Neuronal stem cell (in vitro differentiated cells): ENCODE measurements at places on chromosomes 6 and 20.

DNA sequence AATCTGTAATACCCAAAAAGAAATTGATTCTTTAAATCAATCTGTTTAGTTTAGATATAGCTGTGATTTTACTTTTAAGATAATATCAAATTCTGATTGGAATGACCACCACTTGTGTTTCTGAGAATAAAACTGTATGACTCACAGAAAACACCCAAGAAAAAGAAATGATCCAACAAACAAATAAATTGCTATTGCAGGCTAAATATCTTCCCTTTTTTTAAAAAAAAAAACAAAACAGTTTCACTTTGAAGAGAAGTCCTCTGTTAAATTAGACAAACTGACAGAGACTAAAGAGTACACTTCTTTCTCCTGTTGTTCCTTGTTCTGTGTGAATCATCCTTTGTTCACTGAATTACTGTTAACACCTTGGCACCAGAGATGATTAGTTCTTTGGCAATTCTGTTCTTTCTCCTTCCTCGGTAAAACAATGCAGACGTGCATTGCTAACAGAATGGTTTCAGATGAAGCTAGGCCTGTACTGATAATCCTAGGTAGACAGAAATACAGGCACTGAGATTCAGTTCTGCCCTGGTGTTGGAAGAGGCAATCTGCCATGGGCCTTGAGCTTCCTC, 895.2 kb upstream of the CITED2 start:
- no peak for DNase-seq

DNA sequence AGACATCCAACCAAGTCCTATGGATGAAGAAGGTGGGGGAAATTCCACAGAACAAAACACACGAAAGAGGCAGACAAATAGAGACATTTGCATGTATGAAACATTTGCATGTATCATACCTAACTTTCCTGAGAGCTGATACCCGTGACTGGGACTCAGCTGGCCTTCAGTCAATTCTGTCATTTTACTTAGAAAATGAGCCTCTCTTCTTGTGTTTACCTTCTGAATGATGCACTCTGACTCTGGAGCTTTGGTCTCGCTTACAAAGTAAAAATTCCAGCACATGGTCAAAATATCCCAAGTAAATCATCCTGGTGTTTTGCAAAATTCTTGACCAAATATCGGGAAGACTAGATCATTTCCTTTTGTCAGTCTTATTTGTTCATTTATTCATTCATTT, 46.9 kb downstream of the MMUT start:
- DNase-seq = no peak

DNA sequence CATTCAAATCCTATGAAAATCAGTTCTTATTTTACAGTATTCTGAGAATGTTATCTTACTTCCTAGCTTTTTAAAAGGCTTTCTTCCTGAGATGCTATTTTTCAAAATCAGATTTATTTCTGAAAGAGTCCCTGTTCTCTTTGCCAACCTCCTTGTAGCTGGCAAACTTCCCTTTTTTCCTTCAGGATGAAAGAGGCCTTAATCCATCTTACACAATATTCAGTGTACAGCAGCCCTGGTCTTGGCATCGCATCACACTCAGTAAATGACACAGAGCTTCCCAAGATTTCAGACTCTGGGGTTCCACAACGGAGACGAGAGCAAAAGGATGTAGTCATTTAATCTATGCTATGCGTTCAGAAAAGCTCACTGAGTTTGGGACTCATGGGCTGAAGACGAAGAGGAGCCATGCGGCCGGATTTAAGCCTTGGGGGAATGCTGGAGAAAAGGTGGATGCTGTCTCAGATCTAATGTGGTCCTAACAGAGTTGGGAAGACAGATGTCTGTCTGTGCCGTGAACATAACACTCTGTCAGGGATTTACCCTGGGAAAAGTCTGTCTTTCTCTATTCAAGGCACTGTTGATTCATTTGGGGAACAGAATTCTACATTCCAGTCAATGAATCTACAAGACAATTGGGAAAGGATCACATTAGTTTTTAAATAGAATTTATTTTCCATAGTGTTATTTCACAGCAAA, 616.4 kb upstream of the AGPAT4 start:
- DNase-seq = no peak

- DNase-seq = no peak
Measured at GRCh38 chr6:138787138-138787537, 8.7 kb upstream of the ECT2L start.

DNA sequence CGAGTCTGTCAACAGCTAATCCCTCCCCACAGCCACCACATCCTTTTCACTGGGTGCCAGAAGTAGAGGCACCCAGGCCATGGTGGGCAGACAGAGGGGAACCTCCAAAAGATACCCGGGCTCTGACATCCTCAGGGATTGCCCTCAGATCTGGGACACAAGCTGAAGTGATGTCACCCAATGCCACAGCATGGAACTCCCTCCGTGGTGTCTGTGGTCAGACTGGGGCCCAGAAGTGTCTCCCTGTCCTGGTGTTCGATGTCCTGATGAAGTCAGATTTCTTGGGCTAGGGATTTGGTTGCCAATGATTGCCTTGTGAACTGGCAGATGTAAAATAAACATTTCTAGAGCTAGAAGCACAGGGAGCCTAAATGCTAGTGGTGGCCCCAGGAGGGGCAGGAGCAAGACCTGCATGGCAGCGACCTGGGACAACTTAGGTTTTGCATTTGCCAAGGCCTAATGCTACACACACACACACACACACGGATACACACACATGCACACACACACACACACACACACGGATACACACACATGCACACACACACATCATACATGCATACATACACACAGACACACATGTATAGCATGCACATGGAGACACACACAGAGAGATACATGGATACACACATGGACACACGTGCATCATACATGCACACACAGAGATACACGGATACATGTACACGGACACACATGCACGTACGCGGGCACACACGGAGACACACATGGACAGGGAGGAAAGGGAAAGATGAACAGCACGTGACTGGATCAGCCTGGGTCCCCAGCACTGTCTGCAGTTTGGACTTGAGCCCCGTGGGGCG, 221.0 kb downstream of the NFATC2 start:
- no peak for DNase-seq

GRCh38 chr20:10509376-10509775, 74.3 kb downstream of the SLX4IP start:
- no peak for DNase-seq

DNA sequence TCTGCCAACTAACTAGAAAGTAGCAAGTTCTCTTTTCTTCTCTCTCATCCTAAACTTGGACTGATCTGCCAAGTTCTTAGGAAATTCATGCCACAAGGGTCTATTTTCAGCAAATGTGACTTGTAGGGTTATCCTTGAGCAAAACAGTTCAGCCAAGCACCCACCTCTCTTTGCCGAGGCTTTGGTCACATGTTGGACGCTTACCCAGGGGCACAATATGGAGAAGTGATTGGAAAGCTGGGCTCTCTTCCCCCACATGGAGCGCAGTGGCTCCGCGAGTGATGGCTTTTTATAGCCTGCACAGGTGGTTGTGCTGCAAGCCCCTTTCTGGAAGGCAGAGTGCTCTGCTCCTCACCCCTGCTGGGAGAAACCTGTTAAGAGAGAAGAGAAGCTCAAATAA, 47.7 kb upstream of the FNDC1 start:
- DNase-seq = no peak
